ENCODE measurements at places on chromosomes 7 and 10. TPM values are rescaled to one million over a fixed set of nuclear protein-coding genes. Genes with fewer than 3 reads are reported as not detected.

GRCh38 chr7:98617051-98617959, at the start of gene NPTX2:
TSS of gene NPTX2 (plus strand) at chr7:98617285. CDS start at chr7:98617462, 177 bp downstream.
- no peak within 1 kb of the TSS for H3K4me3 ChIP-seq
- no peak for DNase-seq
- no peak within 1 kb of the TSS for H3K27ac ChIP-seq
- H3K27me3 ChIP-seq, result peaks cover 20% of the 10 kb centered on the region
- no peaks in the 10 kb centered on the region for H3K4me1 ChIP-seq

- H3K4me1 ChIP-seq, result no peaks in the 10 kb centered on the region
- peak; percentile 63 for DNase-seq
- no peak overlapping the region for H3K4me3 ChIP-seq
- H3K27ac ChIP-seq, result no peak overlapping the region
- no peaks in the 10 kb centered on the region for H3K27me3 ChIP-seq
These were observed 11.8 kb downstream of the OSBPL3 start for GRCh38 chr7:24968165-24968564.

- no peaks in the 10 kb centered on the region for H3K36me3 ChIP-seq
- peaks cover 37% of the 10 kb centered on the region for H3K4me1 ChIP-seq
- no peaks in the 10 kb centered on the region for H3K27me3 ChIP-seq
- no peak for DNase-seq
- H3K27ac ChIP-seq, result no peak overlapping the region
These were observed 66.2 kb downstream of the FAM53B start for GRCh38 chr10:124677749-124678556.

GRCh38 chr7:50558294-50559053, 6.7 kb downstream of the DDC start:
- no peak overlapping the region for H3K4me3 ChIP-seq
- peak overlapping the region; percentile 61 for H3K27ac ChIP-seq
- H3K4me1 ChIP-seq, result peaks cover 12% of the 10 kb centered on the region
- DNase-seq, result peak; percentile 65
- no peaks in the 10 kb centered on the region for H3K36me3 ChIP-seq
- no peaks in the 10 kb centered on the region for H3K27me3 ChIP-seq

GRCh38 chr10:123244747-123245146, 90.5 kb downstream of the BUB3 start:
- H3K4me1 ChIP-seq, result no peaks in the 10 kb centered on the region
- H3K4me3 ChIP-seq, result no peak overlapping the region
- no peak for DNase-seq
- H3K27me3 ChIP-seq, result no peaks in the 10 kb centered on the region
- no peak overlapping the region for H3K27ac ChIP-seq

DNA sequence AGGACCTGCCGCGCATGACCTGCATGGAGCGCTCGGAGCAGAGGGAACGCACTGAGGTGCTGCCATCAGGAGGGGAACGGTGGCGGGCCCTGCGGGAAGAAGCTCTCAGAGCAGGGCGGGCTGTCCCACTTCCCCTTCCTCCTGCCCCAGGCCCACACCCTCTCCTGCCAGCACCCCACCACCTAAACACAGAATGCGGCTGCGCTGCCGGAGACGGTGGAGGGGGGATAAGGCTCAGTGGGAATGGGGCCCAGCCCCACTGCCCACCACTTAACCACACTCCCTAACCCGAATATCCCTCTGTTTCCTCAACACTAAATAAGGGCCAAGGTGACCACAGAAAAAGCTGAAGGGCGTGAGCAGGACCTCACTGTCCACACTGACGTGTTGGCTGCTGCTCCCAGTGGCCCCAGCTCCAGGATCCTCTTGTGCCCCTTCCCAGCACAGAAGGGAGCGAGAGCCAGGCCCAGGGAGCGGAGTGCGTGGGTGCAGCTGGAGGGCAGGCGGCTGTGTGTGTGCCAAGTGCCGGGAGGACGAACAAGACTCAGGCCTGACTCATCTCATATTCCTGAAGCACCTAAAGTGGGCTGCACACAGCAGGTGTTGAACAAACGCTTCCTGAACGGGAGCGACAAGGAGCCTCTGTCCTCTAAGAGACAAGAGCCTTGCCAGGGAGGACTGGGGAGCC, 116.8 kb downstream of the MAD1L1 start:
- no peak for DNase-seq
- no peak overlapping the region for H3K4me3 ChIP-seq
- peaks cover 20% of the 10 kb centered on the region for H3K4me1 ChIP-seq
- H3K27me3 ChIP-seq, result no peaks in the 10 kb centered on the region
- H3K27ac ChIP-seq, result no peak overlapping the region

- DNase-seq, result no peak
- H3K36me3 ChIP-seq, result no peaks in the 10 kb centered on the region
- no peak overlapping the region for H3K4me3 ChIP-seq
- H3K4me1 ChIP-seq, result no peaks in the 10 kb centered on the region
- no peaks in the 10 kb centered on the region for H3K27me3 ChIP-seq
- no peak overlapping the region for H3K27ac ChIP-seq
These were observed 204.8 kb downstream of the BMPER start for GRCh38 chr7:34109936-34110780.

DNA sequence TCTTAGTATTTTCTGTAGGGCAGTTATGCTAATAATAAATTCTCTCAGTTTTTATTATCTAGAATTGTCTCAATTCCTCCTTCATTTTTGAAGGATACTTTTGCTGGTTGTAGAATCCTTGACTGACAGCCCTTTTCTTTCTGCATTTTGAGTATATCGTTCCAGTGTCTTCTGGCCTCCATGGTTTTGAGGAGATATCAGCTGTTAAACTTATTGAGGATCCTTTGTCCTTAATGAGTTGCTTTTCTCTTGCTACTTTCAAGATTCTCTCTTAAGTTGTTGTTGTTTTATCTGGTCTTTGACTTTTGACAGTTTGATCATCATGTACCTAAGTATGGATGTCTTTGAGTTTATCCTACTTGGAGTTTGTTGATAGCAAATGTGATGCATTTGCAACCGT, 8.9 kb upstream of the GJC3 start:
- no peak for DNase-seq
- H3K4me1 ChIP-seq, result no peaks in the 10 kb centered on the region
- H3K27me3 ChIP-seq, result no peaks in the 10 kb centered on the region
- no peak overlapping the region for H3K4me3 ChIP-seq

GRCh38 chr7:99278180-99278579, 5.5 kb downstream of the MYH16 start:
- no peak for DNase-seq
- H3K4me3 ChIP-seq, result no peak overlapping the region
- H3K4me1 ChIP-seq, result no peaks in the 10 kb centered on the region
- no peaks in the 10 kb centered on the region for H3K27me3 ChIP-seq
- H3K27ac ChIP-seq, result no peak overlapping the region

HKDC1 gene
- total RNA-seq, result 27.4 TPM

ANKRD1 gene
- not detected for total RNA-seq

All from kidney (tissue), 22 donors.